Esophagus squamous epithelium (tissue), 5 donors: ENCODE measurements at places on chromosomes 3 and 15. TPM values are rescaled to one million over a fixed set of nuclear protein-coding genes. Genes with fewer than 3 reads are reported as not detected.

CCDC54 gene
- total RNA-seq, result not detected

- H3K36me3 ChIP-seq, result no peaks in the 10 kb centered on the region
- DNase-seq, result no peak
- H3K4me1 ChIP-seq, result no peaks in the 10 kb centered on the region
- no peak overlapping the region for H3K4me3 ChIP-seq
- H3K27ac ChIP-seq, result no peak overlapping the region
Measured at GRCh38 chr3:7382293-7383010, 521.5 kb downstream of the GRM7 start.

MEIS2 gene
- total RNA-seq, result 26.3 TPM

DNA sequence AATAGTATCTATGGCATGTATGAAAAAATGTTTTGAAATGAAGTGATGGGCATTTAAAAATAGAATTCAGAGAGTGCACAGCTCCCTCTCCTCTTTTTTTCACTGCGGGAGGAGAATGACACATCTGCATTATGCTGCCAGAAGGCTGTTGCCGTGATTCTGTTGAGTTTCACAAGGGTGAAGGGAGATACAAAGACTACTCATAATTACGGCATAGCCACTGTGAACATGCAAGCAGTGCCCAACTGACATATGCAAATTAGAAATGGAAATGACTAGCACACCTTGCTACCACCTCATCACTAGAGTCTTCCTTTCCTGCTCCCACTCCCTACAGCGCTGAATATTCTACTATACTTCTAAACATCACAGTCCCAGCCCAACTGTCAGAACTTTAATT is 20.1 kb downstream of the IFT57 start:
- H3K4me3 ChIP-seq, result no peak overlapping the region
- no peaks in the 10 kb centered on the region for H3K27me3 ChIP-seq
- H3K4me1 ChIP-seq, result no peaks in the 10 kb centered on the region
- H3K27ac ChIP-seq, result no peak overlapping the region
- no peaks in the 10 kb centered on the region for H3K36me3 ChIP-seq

RCN2 gene
- total RNA-seq, result 27.6 TPM

DNA sequence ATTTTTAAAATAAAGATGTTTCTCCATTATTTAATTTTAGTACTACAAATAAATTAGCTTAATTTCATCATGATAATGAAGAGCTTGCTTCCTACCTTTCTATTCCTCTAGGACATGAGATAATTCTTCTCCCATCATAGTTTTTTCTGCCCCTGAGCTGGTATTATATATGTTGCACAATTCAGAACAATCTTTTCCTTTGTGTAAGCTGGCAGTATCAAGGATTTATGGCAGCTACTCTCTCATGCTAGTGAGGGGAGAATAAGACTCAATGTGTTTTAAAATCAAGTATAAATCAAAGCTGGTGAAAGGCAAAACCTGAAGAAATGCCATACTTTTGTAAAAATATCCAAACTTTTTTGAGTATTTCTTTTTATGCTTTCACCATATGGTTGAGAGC is 1405.3 kb downstream of the SI start:
- H3K36me3 ChIP-seq, result no peaks in the 10 kb centered on the region
- DNase-seq, result no peak
- no peak overlapping the region for H3K27ac ChIP-seq

DNA sequence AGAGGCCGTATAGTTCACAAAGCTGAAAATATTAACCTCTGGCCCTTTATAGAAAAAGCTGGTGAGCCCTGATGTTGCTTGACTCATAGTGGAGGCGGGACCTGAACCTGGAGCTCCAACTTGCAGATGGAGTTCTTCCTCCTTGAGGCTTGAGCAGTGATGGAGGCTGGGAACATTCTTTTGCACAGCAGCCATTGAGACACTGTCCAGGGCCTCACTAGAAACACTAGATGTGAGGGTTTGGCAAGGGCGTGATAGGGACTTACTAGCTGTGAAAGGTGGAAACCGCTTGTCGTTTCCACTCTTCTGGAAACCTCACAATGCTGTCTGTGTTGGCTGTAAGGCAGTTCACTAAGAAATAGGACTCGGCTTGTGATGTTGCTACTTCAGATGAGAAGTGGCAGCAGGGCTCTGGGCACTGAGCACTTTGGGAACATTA is 12.5 kb downstream of the SMAD6 start:
- H3K4me3 ChIP-seq, result no peak overlapping the region
- no peaks in the 10 kb centered on the region for H3K27me3 ChIP-seq
- no peaks in the 10 kb centered on the region for H3K36me3 ChIP-seq
- no peak overlapping the region for H3K27ac ChIP-seq

GRCh38 chr3:44584646-44585501 is at the start of gene ZNF660:
Gene ZNF660 (plus strand): TSS chr3:44584964. CDS start chr3:44594194, 9,230 bp downstream.
- DNase-seq, result no peak
- H3K4me3 ChIP-seq, result peak within 1 kb of the TSS; percentile 29
- H3K36me3 ChIP-seq, result no peaks in the 10 kb centered on the region

RGMA gene
- total RNA-seq, result 25.3 TPM

PTX3 gene
- total RNA-seq, result not detected

GRCh38 chr3:121793078-121793477 is 41.8 kb downstream of the IQCB1 start:
- no peaks in the 10 kb centered on the region for H3K4me1 ChIP-seq
- no peaks in the 10 kb centered on the region for H3K36me3 ChIP-seq
- H3K27me3 ChIP-seq, result no peaks in the 10 kb centered on the region
- no peak overlapping the region for H3K27ac ChIP-seq
- DNase-seq, result no peak

GRCh38 chr3:55658690-55659562 is 171.8 kb upstream of the WNT5A start:
- H3K4me1 ChIP-seq, result peaks cover 6% of the 10 kb centered on the region
- H3K4me3 ChIP-seq, result no peak overlapping the region
- H3K36me3 ChIP-seq, result no peaks in the 10 kb centered on the region

DNA sequence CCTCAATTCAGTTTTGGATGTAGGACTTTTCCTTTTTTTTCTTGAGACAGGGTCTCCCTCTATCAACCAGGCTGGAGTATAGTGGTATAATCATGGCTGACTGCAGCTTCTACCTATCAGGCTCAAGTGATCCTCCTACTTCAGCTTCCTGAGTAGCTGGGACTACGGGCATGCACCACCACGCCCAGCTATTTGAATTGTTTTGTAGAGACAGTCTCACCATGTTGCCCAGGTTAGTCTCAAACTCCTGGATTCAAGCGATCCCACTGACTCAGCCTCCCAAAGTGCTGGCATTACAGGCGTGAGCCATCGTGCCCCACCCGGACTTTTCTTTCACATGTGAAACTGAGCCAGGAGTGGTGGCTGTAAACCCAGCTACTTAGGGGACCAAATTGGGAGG is 3.5 kb downstream of the RNU5B-1 start:
- peaks cover 8% of the 10 kb centered on the region for H3K4me1 ChIP-seq
- no peak overlapping the region for H3K4me3 ChIP-seq
- DNase-seq, result no peak
- H3K36me3 ChIP-seq, result no peaks in the 10 kb centered on the region

GRCh38 chr3:69324362-69325025 is 61.4 kb downstream of the FRMD4B start:
- no peak for DNase-seq
- no peak overlapping the region for H3K4me3 ChIP-seq
- no peaks in the 10 kb centered on the region for H3K36me3 ChIP-seq
- no peak overlapping the region for H3K27ac ChIP-seq

GRCh38 chr15:31503758-31504461 is 177.3 kb downstream of the KLF13 start:
- H3K36me3 ChIP-seq, result no peaks in the 10 kb centered on the region
- no peak overlapping the region for H3K27ac ChIP-seq
- no peaks in the 10 kb centered on the region for H3K4me1 ChIP-seq
- no peak for DNase-seq

SYNPR gene
- not detected for total RNA-seq

DNA sequence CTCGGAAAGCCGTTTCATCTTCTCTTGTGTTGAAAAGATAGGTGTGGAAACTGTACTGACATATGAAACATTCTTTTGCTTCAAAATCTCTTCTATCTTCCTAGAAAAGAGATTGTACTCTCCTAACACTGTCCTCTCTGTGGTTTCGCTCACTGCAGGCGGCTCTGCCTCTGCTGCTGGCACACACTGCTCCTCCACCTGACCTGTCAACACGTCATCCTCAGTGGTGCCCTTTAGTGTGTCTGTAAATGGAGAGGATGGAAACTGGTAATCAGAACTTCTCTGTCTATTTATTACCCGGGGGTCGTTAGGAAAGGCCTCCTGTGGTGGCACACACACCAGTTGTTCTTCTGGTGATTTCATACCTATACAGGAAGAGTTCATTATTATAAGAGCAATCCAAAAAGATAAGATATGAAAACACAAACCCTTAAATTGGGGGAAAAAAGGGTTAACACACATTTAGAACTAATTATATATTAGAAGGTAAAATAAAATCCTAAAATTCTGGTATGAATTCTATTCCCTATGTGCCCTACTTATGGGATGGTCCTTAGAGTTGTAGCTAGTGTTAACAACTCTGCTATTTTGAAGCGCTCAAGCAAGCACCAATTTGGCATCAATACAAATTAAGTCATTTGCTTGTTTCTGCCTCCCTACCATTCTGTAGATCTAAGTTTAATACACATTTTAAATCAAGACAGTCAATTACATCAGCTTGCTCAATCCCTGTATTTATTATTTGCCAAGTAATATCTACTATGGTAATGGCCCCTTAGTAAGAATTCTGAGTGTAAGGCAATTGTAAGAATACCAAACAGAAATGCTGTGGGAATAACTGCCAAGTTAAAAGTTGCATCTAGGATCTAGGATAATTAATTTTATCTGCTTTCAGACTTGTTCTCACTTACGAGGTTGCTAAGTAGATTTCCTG is 49.2 kb downstream of the TASOR start:
- H3K27ac ChIP-seq, result no peak overlapping the region
- no peaks in the 10 kb centered on the region for H3K27me3 ChIP-seq
- H3K4me3 ChIP-seq, result no peak overlapping the region

BLM gene
- 2.4 TPM for total RNA-seq

GRCh38 chr3:185992831-185993374 is 55.1 kb upstream of the TRA2B start:
- no peaks in the 10 kb centered on the region for H3K36me3 ChIP-seq
- no peaks in the 10 kb centered on the region for H3K4me1 ChIP-seq
- H3K27ac ChIP-seq, result no peak overlapping the region
- no peak overlapping the region for H3K4me3 ChIP-seq
- peaks cover 7% of the 10 kb centered on the region for H3K27me3 ChIP-seq

PLA2G4B gene
- 26.5 TPM for total RNA-seq

- no peak overlapping the region for H3K27ac ChIP-seq
- H3K4me1 ChIP-seq, result no peaks in the 10 kb centered on the region
- H3K36me3 ChIP-seq, result no peaks in the 10 kb centered on the region
- no peaks in the 10 kb centered on the region for H3K27me3 ChIP-seq
- no peak overlapping the region for H3K4me3 ChIP-seq
Measured at GRCh38 chr3:108239082-108239481, 16.9 kb upstream of the IFT57 start.

GRCh38 chr15:58070801-58071418 is 5.4 kb upstream of the ALDH1A2 start:
- no peaks in the 10 kb centered on the region for H3K36me3 ChIP-seq
- H3K4me1 ChIP-seq, result peaks cover 3% of the 10 kb centered on the region
- DNase-seq, result no peak
- H3K27ac ChIP-seq, result no peak overlapping the region

- H3K27me3 ChIP-seq, result no peaks in the 10 kb centered on the region
- H3K36me3 ChIP-seq, result no peaks in the 10 kb centered on the region
- H3K27ac ChIP-seq, result no peak overlapping the region
- no peak for DNase-seq
- H3K4me1 ChIP-seq, result no peaks in the 10 kb centered on the region
Measured at GRCh38 chr3:81916890-81917289, 155.4 kb upstream of the GBE1 start.

GOLGA8J gene
- total RNA-seq, result not detected

GRCh38 chr3:6504347-6504746 is 356.6 kb upstream of the GRM7 start:
- no peak overlapping the region for H3K4me3 ChIP-seq
- no peaks in the 10 kb centered on the region for H3K36me3 ChIP-seq
- H3K4me1 ChIP-seq, result no peaks in the 10 kb centered on the region
- H3K27ac ChIP-seq, result no peak overlapping the region

DNA sequence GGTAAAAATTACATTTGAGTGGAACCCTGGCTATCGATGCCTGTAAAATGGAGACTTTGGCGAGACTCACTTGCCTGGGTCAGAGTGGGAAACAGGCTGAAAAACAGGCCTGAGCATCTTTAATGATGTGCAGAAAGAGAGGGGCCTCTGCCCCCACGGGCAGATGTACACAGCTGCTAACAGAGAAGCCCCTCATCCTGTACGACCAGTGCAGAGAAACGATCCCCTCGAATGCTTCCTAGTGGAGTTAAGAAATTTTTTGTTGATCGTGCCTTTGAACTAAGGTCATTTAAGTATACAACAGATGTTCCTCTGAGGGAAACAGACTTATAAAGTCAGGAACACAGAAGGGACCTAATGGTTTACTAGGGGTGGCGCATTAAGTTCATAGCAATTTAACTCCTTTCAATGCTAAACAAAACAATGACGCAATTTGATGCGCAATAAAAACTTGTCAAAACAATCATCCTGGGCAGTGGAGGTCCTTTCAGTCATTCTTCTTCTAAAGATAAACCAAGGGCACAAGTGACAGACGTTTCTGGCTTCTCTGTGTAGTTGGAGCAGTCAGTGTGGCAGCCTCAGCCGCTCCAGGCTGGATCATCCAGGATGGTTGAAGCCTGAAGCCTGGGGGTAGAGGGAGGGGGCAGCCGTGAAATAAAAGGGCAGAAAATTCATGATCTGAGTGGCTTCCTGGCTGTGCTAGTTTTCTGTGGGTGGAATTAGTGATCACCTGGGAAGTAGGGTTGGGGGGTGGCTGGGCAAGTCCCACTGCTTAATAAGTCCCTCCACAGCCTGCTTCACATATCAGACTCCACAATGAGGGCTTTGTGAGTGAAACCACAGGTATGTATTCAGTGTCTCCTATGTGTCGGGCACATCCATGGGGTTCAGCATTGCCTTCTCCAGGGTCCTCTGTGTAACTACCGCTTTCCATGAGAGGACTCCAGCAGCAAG is 50.8 kb upstream of the MRPS22 start:
- H3K4me1 ChIP-seq, result no peaks in the 10 kb centered on the region
- H3K4me3 ChIP-seq, result no peak overlapping the region
- H3K27ac ChIP-seq, result no peak overlapping the region
- no peaks in the 10 kb centered on the region for H3K36me3 ChIP-seq
- DNase-seq, result no peak

GRCh38 chr3:102233881-102234280 is 200.9 kb upstream of the ZPLD1 start:
- H3K27me3 ChIP-seq, result no peaks in the 10 kb centered on the region
- no peak overlapping the region for H3K27ac ChIP-seq
- no peaks in the 10 kb centered on the region for H3K36me3 ChIP-seq
- DNase-seq, result no peak
- H3K4me3 ChIP-seq, result no peak overlapping the region
- H3K4me1 ChIP-seq, result no peaks in the 10 kb centered on the region

DNA sequence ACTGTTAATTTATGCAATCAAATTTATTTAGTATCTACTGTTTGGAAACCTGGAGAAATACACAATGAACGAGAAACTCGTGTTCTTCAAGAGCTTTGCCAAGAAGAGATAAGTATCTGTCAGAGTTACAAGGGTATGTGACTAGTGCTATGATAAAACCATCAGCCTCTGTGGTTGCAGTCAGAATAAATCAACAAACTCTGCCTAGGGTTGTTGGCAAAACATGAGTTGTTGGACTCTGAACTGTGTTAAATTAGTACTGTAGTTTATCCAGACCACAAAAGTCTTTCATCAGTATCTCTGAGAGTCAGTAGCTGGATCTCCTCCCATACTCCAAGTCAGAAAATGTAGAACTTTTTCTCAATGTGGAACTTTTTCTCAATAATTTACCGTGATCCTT is 918.4 kb downstream of the NAALADL2 start:
- no peak for DNase-seq
- no peak overlapping the region for H3K4me3 ChIP-seq
- no peaks in the 10 kb centered on the region for H3K27me3 ChIP-seq
- no peaks in the 10 kb centered on the region for H3K36me3 ChIP-seq
- H3K4me1 ChIP-seq, result no peaks in the 10 kb centered on the region
- H3K27ac ChIP-seq, result no peak overlapping the region
